Activated naive CD4-positive, alpha-beta T cell treated with anti-CD3 and anti-CD28 coated beads, Interleukin-2, amount 50 U/mL, for 72 hours (primary cell): ENCODE measurements at places on chromosomes 3 and 15. TPM values are rescaled to one million over a fixed set of nuclear protein-coding genes. Genes with fewer than 3 reads are reported as not detected.

The CMTM8 gene
- total RNA-seq: 9.5 TPM

The TNIK gene
- total RNA-seq: 37.9 TPM

- no peak for DNase-seq
These were observed 337.2 kb upstream of the RARB start for GRCh38 chr3:25090698-25091453.

DNA sequence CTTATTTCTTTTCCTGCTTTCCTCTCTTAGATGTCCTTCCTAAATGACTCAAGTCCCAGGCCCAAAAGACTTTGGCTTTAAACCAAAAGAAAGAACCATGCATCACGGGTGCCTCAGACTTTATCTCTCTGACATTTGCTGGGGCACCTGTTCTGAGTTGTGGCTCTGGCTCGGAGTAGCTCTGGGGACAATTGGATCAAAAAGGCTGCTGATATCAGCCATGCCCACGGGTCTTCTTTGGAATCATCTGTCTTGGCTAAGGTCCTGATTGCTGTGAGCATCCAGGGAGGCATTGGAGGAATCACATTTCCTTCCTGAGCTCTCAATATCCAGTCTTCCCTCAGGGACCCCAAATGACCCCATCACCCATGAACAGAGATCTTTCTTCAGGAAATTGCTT lies 59.9 kb downstream of the CLSTN2 start:
- DNase-seq: no peak

DNA sequence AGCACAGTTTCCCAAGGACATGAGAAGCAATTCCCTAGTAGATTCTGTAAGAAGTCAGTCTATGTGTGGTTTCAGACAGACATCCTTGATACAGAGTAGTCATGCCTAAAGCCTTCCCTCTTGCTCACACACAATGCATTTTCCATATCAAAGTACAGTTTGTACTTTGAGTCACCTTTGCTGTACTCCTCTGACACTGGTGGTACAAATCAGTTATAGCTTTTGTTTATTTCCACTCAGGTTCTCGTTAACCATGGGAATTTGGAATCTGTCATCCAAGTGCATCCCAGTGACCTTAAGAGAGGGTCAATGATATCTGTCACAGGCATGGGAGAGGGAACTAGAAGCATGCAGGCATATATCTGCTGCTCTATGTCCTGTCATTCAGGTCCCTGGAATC lies 3.6 kb upstream of the GNB4 start:
- no peak for DNase-seq

The ADAMTSL3 gene
- not detected for total RNA-seq

The VEPH1 gene
- total RNA-seq: not detected

DNA sequence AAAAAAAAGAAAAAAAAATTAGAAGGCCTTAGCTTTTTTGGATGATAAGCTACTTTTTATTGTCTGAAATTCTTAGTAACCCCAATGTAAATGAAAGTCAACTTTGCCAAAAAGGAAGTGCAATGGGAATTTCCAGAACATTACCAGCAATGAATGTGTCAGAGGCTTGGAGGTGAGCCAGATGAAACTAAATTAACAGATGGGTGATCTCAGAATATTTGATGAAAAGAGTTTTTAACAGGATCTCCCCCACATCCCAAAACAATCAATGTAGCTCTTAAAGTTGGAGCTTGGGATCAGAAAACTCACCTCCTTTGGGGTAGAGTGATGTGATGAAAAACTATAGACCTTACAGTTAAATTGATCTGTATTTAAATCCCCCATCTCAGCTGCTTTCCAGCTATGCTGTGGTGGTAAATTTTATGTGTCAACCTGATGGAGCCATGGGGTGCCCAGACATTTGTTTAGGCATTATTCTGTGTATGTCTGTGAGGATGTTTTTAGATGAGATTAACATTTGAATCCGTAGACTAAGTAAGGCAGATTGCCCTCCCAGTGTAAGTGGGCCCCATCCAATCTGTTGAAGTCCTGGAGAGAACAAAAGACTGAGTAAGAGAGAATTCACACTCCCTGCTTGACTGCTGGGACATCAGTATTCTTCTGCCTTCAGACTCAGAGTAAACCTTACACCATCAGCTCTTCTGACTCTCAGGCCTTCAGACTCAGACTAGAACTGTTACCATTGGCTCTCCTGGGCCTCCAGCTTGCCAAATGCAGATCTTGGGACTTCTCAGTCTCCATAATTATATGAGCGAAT lies 84.3 kb upstream of the TNFSF10 start:
- no peak for DNase-seq

The ZNF654 gene
- total RNA-seq: 22.4 TPM

The ISL2 gene
- total RNA-seq: not detected

DNA sequence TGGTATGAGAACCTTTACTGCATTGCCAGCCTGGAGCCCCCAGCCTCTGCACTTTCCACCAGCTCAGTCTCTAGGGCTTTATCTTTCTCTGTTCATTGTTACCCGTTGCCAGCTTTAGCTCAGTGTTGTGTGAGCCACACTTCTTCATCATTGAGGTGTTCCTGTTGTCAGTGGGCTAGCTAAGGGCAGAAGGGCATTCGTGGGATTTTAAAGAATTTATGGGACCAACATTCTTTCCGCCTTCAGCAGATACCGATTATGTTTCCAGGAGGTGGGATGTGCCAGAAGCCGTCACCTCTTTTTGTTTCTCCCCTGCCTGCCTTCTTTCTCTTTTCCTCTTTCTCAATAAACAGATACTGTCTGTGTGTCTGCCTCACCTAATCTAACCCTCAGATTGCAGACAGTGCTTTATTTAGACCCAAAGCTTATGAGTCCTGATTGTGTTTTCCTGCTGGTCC lies 64.5 kb downstream of the PGPEP1L start:
- DNase-seq: no peak

DNA sequence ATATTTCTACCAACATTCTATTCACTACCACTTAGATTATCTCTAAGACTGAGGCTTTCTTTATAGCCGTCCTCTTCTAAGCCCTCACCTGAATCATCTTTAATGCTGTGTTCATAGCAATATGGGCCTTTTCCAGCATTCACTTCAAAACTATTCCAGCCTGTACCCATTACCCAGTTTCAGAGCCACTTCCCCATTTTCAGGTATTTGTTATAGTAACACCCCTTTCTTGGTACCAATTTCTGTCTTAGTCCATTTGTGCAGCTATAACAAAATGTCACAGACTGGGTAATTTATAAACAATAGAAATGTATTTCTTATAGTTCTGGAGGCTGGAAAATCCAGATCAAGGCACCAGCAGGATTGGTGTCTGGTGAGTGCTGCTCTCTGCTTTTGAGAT lies 45.7 kb downstream of the REC114 start:
- no peak for DNase-seq

GRCh38 chr3:40329071-40329470 lies 19.6 kb downstream of the EIF1B start:
- DNase-seq: no peak
